Activated T-helper 2 cell treated with anti-CD3 and anti-CD28 coated beads, Interferon-gamma antibody, Interleukin-2, Interleukin-4, amounts not matched to agents 10 μg/mL and 5 μg/mL and 100 μg/mL, durations not matched to agents 14 hours and 24 hours and 36 hours (primary cell): ENCODE measurements at places on chromosomes 2 and 18.

DNA sequence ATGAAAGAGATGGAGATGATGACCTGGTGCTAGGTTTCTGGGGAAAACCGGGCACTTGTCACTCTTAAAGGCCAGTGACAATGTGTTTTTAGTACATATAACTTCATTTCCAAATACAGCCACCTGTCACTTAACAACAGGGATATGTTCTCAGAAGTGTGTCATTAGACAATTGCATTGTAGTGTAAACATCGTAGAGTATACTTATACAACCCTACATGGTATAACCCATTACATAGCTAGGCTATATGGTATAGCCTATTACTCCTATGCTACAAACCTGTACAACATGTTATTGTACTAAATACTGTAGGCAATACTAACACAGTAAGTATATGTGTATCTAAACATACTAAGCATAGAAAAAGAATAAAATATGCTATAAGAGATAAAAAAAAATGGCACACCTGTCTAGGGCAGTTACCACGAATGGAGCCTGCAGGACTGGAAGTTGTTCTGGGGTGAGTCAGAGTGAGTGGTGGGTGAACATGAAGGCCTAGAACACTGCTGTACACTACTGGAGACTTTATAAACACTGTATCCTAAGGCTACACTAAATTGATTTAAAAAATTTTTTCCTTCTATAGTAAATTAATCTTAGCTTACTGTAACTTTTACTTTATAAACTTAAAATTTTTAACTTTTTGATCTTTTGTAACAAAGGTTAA is 123.2 kb downstream of the THADA start:
- DNase-seq: no peak

DNA sequence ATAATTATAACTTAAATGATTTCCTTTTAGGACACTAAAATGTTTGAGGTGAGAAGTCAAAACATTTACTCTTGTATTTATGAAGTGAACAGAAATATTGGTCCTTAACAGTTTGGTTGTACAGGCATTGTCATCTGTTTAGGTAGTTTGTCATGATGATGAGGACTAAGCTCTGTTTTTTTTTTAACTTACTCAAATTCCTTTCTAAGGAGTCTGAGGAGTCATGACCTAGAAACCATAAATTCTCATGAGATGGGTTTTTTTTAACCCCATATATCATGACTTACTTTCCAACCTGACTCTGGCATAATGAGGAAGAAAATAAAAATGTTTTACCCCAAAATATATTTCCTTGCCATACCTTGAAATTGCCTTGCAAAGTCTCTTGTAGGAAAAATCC is 1176.2 kb downstream of the SUCLG1 start:
- no peak for DNase-seq

- DNase-seq: no peak
These were observed 126.3 kb downstream of the NRP2 start for GRCh38 chr2:205808486-205809121.

DNA sequence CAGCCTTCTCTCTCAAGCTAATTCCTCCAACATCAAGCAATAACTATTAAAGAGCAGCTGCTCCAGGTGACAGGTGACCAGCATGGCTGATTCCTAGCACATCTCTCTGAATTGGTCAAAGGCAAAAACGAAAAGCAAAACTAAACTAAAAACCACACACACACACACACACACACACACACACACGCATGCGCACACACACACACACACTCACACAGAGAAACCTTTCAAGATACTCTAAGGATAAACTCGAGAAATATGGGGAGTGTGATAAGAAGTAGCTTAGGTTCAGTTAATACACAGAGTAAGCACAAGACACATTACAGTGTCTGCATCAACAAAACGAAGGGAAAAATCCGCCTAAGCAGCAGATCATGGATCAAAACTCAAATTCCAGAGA is 74.5 kb upstream of the FZD7 start:
- no peak for DNase-seq

GRCh38 chr18:10727477-10727876 is 201.7 kb downstream of the NAPG start:
- no peak for DNase-seq

- DNase-seq: no peak
These were observed 968.5 kb downstream of the BCL11A start for GRCh38 chr2:59584958-59585357.

GRCh38 chr2:67726416-67726815 is 329.3 kb downstream of the ETAA1 start:
- no peak for DNase-seq

- DNase-seq: no peak
These were observed 15.4 kb upstream of the GLI2 start for GRCh38 chr2:120720231-120720630.

DNA sequence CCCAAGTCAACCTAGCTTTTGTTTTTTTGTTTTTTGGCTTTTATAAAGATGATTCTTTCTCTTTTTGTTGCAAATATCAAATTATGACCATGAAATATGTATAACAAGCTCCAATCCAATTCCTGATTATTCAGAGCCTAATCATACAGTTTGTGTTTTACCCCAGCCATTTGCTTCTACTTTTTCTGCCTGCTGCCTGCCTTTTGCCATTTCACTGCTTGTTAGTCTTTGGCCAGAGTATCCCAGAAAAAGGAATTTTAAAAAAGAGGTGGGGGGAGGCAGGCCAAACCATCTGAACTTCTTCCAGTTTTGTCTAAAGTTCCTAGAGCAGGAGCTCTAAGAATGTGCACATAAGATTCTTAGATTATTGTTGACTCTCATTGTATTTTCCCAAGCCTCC is 211.9 kb upstream of the VRK2 start:
- DNase-seq: no peak

- no peak for DNase-seq
These were observed 58.9 kb downstream of the FAM168B start for GRCh38 chr2:131034122-131035051.

DNA sequence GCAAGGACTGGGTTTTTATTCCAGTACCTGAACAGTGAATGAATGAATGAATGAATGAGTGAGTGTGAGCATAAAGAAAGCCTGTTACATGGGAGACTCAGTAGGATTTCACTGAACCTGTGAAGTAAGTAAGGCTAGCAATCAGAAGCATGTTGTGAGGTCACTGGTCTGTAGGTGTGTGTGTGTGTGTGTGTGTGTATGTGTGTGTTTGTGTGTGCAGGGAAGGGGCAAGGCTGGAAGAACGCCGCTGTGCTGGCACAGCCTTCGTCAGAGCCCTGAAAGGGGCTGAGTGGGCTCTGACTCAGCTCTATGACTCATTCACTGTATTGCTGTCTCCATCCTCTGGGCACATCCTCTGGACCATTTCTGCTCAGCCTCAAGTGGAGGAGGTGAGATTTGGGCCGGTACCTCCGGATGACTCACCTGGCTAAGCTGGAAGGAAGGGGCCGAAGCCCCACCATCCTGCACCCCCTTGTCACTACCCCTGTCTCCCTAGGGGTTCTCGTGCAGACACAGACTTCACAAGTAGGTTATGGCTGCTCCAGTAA is 51.4 kb upstream of the MRPL33 start:
- DNase-seq: no peak

GRCh38 chr2:212797484-212798205 is 259.0 kb upstream of the ERBB4 start:
- DNase-seq: no peak

DNA sequence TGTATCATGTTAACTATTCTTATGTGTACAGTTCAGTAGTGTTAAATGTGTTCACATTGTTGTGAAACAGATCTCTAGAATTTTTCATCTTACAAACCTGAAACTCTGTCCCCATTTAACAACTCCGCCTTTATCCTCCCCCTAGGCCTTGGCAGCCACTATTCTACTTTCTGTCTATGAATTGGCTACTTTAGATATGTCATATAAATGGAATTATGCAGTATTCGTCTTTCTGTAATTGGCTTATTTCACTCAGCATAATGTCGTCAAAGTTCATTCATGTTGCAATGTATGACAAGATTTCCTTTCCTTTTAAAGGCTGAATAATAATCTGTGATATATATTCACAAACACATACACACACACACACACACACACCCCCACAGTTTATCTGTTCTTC is 12.4 kb downstream of the ARMC9 start:
- DNase-seq: no peak

DNA sequence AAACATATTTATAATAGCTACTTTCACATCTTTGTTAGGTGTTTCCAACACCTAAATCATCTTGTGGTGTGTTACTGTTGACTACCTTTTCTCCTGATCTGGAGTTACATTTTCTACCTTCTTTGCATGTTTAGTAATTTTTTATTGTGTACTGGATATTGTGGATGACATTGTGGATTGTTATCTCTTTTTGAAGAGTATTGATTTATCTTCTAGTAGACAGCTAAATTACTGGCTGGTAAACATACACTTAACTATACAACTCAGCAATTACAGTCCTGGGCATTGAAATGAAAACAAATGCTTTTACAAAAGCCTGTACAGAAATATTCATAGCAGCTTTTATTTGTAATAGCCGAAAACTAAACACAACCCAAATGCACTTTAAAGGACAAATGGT is 150.8 kb downstream of the PTRHD1 start:
- no peak for DNase-seq

DNA sequence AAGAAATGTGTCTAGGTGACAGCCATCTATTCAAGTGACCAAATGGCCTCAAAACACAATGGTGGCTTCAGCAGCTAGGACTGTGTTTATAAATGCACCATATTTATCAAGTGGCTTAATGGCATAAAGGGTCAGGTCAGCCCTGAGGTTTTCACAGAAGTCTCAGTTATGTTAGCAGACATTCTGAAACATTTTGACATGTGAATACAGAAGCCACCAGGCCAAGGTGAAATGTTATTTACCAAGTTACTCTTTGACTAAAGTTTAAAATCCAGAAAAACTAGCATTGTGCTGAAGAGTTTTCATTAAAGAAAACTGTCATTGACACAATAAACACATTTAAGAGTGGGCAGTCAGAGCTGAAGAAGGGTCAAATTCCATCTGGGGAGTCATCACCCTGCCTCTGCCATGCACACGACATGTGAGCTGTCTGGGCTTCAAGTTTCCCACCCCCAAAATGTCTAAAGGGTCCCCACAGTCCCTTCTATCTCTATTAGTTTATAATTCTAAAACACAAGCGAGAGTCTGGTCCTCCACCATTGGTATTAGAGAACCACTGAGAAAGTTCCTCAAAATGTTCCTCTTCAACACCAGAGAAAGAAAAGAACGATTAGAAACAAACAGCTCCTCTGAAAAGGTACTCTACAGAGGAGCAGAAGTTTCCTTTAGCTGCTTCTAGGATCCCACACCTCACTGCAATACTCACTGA is 77.5 kb upstream of the FZD5 start:
- no peak for DNase-seq

GRCh38 chr2:44335806-44336538 is 25.3 kb downstream of the PREPL start:
- no peak for DNase-seq

DNA sequence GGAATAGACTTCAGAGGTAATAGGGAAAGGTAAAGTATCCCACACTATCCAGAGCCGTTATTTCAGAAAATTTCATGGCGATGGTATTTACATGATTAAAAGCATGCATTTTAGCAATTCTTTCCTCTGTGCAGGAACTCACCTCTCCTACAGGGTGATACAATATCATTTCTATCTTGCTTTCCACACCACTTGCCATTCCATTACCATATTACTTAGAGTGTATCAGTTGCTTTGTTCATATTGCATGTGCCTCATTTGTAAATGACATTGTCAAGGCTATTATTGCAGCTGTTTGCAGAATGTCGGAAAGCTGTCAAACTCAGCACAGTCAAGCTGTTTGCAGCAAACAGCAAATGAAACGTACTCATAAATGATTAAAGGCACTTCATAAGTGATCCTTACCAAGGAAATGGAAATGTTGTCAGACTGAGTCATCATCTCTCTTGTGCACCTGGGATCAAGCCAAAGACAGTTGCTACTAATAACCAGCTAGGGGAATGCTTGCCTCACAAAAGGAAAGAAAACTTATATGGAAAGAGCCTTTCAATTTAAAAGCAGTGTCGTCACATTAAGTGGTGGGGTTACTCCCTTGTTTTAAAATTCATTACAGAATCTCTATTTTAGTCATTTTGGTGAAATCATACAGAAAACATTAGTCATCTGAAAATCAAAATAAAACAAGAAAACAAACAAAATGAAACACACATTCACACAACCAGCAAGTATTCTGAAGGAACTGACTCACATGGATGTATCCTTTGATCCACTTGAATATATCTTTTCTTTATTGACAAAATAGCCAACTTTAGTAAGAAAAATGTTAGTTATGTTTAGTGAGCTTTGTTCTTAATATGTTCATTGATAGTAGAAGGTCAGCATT is 1064.1 kb upstream of the CNTNAP5 start:
- no peak for DNase-seq

DNA sequence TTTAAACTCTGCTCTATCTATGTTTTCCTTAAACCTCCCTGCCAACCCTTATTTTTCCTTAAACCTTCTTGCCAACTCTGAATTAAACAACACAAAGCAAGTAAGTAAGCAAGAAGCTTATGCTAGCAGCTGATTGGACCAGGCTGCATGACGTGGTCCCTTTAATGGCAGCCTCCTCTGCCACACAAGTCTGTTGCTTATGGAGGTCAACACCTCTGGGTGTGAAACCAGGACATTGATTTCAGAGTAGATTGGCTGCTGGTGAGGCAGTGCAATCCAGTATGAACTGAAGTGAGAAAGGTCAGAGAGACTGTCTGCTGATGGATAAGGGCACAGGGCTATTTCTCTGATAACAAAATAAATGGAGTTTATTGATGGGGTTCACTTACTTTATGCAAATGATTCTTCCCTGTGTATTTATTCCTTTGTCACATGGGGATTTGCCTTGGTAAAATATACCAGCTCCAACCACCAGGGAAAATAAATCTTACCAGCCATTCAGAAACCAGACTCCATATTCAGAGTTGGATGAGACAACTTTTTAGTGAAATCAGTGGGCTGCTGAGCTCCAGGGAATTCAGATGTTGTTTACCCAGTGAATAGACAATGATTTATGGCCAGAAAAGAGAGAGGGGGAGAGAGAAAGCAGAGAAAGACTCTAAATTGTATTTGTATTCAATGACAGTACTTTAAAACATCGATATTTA is 112.2 kb upstream of the NCKAP5 start:
- no peak for DNase-seq

- DNase-seq: no peak
These were observed 153.4 kb downstream of the MGAT5 start for GRCh38 chr2:134407154-134407890.

DNA sequence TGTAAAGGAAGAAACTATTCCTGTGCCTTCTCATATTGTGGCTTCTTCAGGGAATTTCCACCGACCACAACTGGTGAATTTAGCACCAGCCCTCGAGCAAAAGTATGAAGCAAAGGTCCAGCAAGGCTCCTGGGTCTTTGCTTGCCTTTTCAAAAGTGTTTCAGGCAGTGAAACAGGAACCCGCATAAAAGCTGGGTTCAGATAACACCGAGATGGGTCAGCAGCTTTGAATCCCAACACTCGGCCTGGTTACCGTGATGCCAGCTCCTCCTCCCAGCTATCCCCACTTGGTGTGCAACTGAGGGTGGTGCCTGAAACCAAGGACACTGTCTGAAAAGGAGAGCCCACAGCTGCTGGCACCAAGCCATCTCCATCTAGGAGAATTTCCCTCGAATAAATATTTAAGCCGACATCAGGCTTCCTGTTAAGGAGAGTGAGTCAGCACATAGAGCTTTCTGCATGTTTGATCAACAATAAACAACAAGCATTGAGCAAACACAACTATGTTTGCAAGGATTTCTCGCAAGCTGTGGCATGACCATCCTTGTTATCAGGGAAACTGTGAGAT is 69.5 kb downstream of the ANTXR1 start:
- no peak for DNase-seq

GRCh38 chr2:134142341-134142738 is 111.5 kb upstream of the MGAT5 start:
- DNase-seq: no peak
